Left colon (tissue), 2 donors: ENCODE measurements at places on chromosomes 16 and 17. TPM values are rescaled to one million over a fixed set of nuclear protein-coding genes. Genes with fewer than 3 reads are reported as not detected.

Gene CCL7
- total RNA-seq = not detected

Gene KRTAP9-2
- not detected for total RNA-seq

Gene TBC1D24
- total RNA-seq = 8.9 TPM

Gene MT1X
- total RNA-seq = 29.5 TPM

Gene MT1M
- 60.6 TPM for total RNA-seq

Gene CES1
- total RNA-seq = 2.8 TPM

Gene GP2
- 7.4 TPM for total RNA-seq

Gene MAP3K14
- 13.0 TPM for total RNA-seq

Gene CYTH1
- 79.0 TPM for total RNA-seq

Gene RND2
- 0.15 TPM for total RNA-seq

GRCh38 chr17:56471696-56472095, 121.8 kb upstream of the NOG start:
- no peak for DNase-seq

DNA sequence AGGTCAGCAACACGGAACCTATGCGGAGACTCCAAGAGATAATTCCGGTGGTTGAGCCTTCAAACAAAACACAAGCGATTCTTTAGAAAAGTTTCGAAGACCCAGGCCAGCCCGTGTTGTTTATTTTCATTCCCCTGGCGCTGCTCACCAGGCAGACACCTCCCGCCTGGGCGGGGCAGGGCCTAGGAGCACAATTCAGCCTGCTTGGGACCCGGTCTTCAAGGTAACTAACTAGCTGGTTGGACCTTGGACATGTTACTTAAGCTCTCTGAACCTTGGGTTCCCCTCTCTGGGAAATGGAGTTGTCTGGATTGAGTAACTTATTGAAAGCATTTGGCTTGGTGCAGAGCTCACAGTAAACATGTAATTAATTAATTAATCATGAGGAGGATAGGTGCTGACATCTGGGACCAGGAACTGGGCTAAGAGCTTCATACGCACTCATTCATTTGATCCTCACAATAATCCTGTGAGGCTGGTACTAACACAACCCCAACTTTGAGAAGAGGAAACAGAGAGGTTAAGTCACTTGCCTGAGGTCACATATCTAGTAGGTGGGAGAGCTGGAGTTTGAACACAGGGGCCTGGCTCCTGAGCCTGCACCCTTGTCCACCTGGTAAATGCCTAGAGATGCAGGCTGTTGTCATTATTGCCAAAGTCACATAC, 125.3 kb upstream of the SMURF2 start:
- DNase-seq = peak; percentile 56

GRCh38 chr17:57957120-57957850, 2.1 kb upstream of the CUEDC1 start:
- DNase-seq = no peak

DNA sequence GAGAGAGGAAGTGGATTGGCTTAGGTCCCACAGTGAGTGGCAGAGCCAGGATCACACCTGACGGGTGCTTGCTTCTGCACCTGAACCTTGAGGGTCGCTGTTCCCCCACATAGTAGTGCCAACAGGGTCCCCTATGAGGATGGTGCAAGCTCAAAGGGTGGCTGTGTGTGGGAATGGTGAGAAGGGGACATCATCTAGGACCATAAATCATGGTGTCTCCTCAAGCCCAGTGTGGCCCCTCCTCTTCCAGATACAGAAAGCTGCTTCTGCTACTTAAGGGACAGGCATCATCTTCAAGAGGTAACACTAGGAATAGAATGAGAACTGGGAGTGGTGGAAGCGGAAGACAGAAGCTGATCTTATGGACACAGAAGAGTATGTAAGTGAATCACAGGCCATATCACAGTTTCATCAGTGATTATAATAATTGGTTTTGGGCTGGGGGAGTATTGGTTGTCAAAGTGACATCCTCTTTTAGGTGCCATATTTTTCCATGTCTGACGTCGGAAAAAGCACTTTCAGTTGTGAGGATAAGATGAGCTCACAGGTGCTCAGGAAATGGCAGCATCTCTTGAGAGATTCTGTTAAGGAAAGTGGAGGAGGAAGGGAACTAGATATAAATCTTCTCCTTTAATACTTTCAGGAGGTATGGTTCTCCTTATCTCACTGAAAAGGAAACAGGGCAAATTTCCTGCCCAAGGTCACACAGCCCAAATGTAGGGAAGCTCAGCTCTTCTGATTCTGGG, 83.2 kb upstream of the HNF1B start:
- no peak for DNase-seq

GRCh38 chr17:83085103-83085502, 5.7 kb downstream of the METRNL start:
- no peak for DNase-seq

- no peak for DNase-seq
These were observed 674.0 kb upstream of the SOX9 start for GRCh38 chr17:71446645-71447437.

DNA sequence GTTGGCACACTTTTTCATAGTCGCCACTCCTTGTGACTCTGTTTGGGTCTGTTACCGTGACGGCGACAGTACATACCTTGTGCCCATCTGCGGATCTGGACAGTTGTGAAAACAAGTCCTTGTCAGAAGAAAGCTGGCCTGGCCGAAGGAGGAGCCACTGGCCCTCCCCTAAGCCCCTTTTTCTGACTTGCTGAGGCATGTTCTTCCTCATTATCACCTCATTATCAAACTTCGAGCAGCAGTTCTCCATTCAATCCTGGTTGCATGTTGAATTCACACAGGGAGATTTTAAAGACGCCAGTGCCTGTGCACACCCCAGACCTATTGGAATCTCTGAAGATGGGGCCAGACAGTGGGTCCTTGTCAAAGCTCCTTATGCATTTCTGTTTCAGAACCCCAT, 61.1 kb downstream of the CYLD start:
- no peak for DNase-seq

GRCh38 chr17:79747508-79748294, 17.0 kb downstream of the ENPP7 start:
- no peak for DNase-seq

DNA sequence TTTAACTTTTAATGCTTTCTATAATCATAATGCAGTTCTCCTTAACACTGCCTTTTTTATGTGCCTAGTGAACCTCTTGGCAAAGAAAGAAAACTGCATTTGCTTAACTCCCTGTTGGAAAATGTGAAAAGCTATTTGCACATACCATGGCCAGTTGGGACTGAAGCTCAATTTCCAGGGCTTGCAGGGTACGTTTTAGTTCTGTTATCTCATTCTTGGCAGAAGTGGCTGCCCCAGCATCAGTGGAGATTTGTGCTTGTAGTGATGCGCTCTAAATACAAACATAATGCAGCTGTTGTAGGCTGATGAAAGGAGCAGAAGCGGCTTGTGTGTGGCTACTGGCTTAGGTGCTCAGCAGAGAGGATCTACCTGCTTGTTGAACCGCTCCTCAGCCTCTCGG, 3.7 kb downstream of the KRT24 start:
- no peak for DNase-seq

DNA sequence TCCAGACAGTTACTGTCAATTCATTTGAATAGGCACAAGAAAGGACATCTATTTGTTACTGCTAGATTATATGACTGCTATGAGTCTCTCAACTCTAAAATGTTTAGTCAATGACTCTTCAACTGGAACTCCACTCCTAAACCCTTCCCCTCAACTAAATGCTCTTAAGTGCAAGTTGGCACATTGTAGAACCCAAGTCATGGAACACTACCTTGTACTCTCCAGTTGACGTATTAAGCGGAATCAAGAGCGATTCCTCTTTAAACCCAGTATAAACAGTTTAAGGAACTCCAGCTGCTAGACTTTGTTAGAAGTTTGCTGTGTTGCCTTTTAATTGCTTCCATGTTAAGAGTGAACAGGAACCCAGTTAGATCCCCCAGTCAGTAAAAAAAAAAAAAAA, 44.6 kb downstream of the STH start:
- DNase-seq = no peak

GRCh38 chr16:87305505-87306391, 11.4 kb downstream of the C16orf95 start:
- no peak for DNase-seq

DNA sequence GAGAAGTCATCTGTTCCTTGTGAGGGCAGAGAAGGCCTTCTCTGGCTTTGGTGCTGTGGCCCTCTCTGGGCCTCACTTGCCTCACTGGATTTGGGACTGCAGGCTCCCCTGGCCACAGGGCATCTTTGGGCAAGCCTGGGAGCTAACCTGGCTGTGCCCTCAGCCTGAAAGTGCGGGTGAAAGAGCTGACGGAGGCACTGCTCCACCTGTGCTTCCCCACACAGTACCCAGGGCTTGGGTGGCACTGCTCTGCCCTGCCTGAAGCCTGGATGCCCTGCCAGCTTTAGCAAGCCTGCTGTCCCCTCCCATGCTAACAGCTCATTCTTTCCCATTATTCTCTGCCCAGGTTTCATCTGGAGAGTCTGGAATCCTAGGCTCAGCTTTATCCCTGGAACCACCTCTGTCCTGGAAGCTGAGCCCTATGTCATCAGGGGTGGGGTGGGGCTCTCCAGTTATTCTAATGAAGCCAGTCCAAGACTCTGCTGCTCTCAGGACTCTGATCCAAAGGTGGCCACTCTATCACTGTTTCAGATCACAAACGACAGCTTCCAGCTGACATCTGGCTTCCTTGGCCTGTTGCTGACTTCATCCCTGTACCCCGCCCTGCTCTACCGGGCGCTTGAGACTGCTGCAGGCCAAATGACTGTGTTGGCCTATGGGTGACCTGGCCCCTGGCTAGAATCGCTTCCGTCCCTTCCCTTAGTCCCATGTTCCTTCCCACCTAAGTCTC, 29.3 kb downstream of the HIC1 start:
- peak; percentile 69 for DNase-seq

DNA sequence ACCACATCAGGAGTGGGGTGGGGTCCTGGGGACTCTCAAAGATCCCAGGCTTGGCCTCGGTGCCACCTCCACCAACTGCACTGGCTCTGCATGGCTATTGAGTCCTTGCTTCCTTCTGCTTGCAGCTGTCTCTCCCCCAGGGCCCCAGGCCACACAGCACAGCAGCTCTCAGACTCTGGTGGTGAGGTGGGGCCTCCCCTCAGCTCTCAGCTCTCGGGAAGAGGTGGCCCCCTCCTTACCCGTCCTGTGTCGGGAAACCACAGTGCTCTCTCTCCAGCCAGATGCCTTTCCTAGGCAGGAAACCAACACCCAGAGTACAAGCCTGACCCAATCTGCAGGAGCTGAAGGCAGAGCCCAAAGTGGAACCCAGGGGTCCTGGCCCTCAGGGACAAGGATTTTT, 18.5 kb downstream of the SRCIN1 start:
- no peak for DNase-seq
